ENCODE measurements at places on chromosomes 5 and 9.

DNA sequence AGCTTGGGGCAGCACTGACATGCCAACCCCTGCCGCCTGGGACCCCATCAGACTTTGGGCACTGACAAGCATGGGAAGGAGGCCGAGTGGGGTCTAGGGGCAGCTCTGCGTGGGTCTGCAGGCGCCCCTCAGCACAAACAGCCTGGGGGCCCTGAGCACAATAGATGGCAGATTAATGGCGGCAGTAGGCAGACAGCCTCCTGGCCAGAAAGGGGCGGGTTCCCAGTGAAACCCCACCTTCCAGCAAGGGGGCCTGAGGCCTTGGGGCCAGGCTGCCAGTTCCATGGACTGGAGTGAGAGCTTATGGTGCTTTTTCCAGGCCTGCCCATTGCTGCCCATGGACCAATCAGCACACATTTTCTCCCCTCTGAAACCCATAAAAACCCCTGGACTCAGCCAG is 2031.2 kb downstream of the EFNA5 start:
- no peak for DNase-seq

- DNase-seq, result no peak
These were observed 33.4 kb upstream of the CTSV start for GRCh38 chr9:97072285-97072776.

DNA sequence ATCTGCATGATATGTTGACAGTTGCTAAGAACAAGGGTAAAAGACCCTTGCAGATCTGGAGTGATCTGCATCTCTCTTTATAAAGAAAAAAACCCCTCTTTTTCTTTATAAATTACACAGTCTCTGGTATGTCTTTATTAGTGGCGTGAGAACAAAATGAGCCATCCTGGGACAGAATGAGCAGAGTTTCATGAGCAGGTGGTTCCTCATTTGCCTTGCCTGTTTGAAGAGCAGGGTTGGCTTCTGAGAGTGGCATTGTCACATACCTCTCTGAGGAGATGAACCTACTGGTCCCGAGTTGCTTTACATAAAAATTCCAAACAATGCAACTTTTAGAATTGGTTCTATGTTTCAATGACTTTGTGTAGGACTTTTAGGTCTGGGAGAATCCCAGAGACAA is 94.3 kb downstream of the INSYN2B start:
- no peak for DNase-seq

GRCh38 chr5:20619591-20619990 is 631.6 kb upstream of the CDH18 start:
- DNase-seq, result no peak

- no peak for DNase-seq
These were observed 6.6 kb downstream of the PLK2 start for GRCh38 chr5:58453306-58453705.

DNA sequence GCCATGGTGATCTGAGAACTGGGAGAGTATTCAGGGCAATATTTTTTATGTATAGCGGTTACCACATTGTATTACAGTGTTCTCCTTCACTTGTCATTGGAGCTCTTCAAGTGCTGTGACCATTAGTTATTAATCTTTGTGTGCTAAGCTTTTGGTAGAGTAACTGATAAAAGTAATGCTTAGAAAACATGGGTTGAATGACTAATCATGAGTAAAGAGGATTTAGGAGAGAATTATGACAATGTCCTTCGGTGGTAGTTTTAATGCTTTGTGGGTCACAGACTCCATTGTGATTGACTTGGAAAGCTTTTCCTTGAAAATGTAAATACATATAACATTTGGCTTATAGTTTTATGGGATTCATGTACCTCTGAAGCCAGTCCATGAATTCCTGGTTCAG is 21.4 kb downstream of the TGFBR1 start:
- DNase-seq, result no peak

DNA sequence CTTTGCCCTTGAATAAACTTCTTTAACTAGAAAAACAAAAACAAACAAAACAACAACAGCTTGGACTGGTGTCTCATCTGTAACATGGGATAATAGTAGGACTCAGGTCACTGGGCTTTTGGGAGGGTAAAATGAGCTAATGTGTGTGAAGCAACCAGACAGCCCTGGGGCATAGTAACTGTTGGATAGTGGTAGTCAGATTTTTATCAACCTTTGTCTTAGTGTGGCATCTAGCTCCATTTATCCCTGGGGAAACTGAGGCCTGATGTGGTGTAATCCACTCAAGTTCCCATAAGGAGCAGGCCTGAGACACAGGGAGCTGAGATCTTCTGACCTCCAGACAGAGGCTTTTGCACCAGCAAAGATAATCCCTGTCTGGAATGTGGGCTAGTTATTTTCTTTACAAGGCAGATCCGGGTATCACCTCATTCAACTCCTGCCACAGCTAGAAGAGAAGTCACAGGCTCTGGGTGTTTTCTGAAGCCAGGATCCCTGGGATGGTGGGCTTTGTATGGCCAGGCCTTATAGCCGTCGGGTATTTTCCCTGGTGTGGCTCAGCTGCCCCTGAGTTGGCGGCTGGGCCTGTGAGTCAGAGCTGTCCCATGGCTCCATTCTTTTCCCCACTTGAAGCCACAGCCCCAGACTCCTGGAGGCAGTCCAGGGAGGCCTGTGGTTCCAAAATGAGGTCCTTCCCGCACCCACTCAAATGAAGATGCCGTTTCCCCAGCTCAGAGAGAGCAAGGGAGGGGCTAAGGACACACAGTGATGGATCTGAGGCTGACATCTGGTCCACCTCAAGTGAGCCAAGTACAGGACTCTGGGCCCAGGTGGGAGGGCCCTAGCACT is 26.1 kb upstream of the CSF1R start:
- DNase-seq, result no peak

DNA sequence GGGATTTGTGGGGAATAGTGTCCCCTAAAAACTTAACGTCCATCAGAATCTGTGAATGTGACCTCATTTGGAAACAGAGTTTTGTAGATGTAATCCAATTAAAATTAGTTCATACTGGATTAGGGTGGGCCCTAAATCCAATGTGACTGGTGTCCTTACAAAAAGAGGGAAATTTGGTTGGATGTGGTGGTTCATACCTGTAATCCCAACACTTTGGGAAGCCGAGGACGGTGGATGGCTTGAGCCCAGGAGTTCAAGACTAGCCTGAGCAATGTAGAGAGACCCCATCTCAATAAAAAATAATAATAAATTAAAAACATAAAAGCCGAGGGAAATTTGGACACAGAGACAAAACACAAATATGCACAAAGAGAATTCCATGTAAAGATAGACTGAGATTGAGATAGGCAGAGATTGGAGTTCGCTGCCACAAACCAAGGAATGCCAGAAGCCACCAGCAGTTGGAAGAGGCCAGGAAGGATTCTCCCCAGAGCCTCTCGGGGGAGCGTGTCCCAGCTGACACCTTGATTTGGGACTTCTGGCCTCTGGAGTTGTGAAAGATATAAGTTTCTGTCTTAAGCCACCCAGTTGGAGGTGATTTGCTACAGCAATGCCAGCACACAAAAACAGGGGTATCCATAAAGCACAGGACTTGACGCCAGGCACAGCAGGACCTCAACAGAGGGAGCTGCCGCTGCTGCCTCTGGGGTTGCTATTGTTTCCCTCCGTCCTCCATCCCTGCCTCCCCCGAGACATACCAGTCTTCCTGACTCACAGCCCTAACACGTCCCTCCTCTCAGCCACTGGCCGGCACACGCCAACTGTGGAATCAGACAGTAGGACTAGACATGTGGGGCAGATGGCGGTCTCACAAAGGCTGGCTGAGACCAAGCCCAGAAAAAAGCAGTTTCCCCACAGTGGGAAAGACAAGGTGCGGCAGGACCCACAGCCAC is 73.8 kb upstream of the IL17B start:
- DNase-seq, result no peak

DNA sequence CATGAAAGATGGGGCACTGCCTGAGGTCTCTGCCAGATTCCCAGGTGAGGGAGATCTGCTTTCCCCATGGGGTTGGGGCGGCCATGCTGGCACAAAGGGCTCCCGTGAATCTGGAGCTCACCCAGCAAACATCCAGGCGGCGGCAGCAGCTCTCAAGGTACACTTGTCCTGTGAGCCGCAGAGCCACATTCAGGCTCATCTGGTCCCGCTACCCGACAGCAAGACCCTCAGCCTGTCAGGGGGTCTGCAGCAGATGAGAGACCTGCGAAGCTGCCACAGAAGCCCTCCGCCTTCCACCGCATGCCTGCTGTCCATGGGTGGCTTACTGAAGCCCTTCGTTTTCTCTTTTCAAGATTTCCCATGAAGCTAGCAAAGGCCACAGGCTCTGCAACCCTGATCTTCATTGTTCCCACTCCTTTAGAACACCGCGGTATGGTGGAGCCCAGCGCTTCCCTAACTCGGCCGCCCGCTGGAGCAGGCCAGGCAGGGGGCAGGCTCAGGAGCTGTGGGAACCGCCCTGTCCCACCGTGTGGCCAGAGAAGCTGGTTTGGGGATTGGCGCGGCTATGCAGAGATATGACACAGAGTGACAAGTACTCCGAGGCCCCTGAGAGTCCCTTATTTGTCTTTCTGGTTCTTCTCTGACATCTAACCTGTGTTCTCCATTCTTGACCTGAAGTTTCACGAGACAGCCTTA is 8.8 kb downstream of the LRRC14B start:
- no peak for DNase-seq

GRCh38 chr5:152883066-152883775 is 478.1 kb upstream of the NMUR2 start:
- no peak for DNase-seq

DNA sequence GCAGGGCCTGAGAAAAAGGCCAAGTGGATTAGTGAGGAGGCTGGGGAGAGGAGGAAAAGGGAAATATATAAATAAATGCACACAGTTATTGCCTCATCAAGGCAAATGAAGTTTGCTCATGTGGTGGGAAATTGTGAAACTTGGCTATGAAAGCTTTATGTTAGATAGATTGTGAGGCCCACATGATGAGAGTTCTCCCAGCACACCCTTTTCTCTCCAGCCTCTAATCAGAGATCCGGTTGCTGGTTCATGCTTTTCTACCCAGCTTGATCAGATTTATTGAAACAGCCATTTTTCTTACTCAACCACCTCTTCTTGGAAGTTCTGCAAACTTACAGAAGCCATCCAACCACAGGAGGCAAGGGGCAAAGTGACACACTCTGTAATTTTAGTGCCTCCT is 125.8 kb upstream of the KLF4 start:
- no peak for DNase-seq

DNA sequence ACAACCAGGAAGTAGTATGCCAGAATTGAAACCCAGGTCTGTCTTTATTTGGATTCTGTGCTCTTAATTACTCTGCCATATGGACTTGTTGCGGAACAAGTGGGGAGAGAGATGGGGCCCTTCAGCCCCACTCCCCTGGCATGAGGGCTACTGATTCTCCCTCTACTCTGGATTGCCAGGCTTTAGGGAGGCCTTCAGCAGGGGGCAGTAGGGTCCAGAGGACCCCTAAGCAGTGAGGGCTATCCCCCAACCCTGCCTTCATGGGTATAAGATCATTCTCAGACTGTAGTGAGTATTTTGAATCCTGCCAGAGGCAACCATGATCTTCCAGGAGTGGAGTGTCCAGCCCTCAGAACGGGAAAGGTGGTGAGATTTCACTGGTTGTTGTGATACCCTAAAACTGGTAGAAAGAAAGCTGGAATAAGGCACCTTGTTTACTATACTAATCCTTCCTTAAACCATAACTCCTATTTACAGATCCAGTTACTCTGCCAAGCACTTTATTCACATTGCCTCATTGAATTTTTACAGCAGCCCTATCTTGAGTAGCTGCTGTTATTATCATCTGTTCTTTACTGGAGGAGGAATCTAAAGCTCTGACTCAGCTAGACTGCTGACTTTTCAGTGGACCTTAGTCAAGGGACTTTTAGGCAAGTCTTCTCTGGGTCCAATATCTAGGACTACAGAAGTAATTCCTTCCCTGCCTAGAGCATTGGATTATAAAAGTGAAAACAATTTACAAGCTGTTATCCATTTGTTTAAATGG is 31.3 kb upstream of the LARP1 start:
- no peak for DNase-seq

DNA sequence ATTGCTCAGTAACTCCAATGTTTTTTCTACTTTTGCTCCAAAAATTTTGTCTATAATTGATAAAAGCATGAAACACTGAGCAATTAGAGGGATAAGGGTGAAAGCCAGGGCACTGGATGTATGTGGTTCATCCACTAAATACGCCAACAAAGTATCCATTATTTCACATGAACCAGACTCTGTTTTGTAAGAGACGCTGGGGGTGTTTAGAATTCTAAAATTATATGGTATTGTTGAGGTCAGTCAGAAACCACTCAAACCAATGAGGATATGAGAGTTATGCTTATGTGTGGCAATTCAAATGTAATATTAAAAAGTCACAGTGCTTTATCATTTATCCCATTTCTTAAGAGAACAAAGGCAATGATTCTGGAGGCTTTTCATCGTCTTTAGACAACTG is 220.2 kb downstream of the EFNA5 start:
- DNase-seq, result no peak

GRCh38 chr9:90881648-90882047 is 80.0 kb downstream of the SYK start:
- DNase-seq, result no peak

- no peak for DNase-seq
These were observed 261.7 kb downstream of the CDH12 start for GRCh38 chr5:22591461-22591860.

- no peak for DNase-seq
These were observed 105.1 kb downstream of the INSYN2B start for GRCh38 chr5:169875091-169875728.

DNA sequence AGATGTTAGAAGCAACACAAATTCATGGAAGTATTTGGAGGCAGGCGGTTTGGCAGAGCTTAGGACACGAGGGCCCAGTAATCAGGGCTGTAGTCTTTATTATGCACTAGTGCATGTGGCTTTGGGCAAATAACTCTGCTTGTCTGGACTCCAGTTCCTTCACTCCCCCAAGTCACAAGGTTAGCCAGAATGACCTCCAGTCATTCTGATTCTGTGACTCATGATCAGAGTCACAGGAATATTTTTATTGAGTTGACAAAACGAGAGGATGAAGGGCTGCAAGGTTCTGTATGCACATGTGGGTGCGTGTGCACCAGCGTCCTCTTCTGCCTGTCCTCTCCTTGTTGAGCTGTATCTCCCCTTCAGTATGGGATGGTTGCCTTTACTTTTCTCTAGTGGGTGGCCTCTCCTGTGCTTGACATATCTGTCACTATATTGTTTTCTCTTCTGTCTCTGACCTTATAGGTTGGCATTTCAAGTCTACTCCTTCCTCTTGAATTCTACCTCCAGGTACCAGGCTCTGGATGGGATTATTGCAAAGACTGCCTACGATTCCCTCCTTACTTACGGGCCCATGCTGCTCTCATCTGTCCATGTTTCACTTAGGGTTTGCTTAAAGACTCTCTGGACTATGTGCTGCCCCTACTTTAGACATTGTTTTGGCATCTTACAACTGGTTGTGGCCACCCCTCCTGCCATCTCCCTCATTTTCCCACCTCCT is 94.6 kb downstream of the KDM4C start:
- DNase-seq, result no peak

GRCh38 chr5:158212237-158212636 is 353.3 kb upstream of the CLINT1 start:
- no peak for DNase-seq

DNA sequence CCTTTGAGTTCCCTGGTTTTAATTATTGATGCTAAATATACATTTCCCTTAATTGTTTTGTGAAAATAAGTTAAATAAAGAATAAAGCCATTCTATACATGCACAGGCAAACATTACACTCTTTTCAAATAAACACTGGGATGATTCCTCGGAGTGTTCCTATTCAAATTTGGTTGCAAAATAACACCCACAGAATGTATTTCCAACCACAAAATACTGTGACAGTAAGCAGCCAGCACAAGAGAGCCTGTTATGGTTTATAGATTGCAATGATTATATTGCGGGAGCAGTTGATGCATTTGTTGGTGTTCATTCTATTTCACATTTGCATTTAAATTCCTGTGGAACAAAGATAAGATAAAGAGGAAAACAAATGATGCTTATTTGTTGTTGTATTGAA is 632.6 kb upstream of the WWC1 start:
- DNase-seq, result no peak
